CD8-positive, alpha-beta memory T cell (primary cell): ENCODE measurements at places on chromosomes 2 and 18. TPM values are rescaled to one million over a fixed set of nuclear protein-coding genes. Genes with fewer than 3 reads are reported as not detected.

GRCh38 chr2:240077442-240077841 lies 24.1 kb upstream of the OR6B3 start:
- DNase-seq, result no peak

GRCh38 chr2:228549441-228550007 lies 368.0 kb upstream of the SPHKAP start:
- DNase-seq, result no peak

DNA sequence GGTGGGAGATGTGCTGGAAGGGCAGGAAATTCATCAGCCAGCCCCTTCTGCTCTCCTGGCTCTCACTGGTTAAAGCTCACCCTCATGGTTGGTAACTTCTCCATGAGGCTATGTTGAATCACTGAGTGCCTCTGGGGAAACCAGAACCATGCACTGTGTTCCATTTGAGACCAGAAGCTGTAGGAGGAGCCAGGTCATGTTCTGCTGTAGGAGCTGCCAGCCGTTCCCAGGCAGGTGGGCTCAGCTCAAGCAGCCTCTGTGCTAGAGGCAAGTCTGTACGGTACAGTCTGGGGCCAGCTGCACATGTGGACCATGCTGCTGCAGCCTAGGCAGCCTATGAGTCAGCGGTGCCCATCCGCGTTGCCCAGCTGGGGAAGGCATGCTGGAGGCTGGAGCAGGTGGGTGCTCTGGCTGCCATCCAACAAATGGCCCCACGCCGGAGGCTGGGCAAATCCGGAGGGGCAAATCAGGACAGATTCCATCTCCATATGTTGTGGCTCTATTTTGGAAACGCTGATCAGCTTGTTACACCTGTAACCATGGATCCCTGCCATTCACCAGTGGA lies 22.0 kb upstream of the KCNF1 start:
- no peak for DNase-seq

DNA sequence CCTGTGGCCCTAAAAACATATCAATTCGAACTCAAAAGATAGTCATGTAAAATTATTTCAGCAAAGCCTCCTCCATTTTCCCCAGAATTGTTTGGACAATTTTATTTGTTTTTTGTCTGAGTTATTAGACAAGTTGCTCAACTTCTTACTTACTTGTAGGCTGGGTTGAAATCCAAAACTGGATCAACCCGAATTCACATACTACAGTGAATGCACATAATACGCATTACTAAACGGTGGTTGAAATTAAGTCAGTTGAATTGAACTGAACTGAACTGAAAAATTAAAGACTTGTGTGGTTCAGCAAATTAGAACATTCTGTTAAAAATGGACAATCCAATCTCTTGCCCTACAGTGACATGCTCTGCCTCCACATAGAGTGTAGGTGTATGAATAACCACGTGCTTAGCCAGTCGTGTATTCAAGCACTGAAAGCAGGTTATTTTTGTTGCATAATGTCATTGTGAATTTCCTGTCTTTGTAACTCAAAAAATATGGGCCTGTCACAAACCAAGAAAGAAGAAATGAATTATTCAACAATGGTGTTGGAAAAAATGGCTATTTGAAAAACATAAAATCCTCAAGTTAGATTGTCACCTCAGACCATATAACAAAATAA lies 441.0 kb downstream of the TXNL1 start:
- no peak for DNase-seq

DNA sequence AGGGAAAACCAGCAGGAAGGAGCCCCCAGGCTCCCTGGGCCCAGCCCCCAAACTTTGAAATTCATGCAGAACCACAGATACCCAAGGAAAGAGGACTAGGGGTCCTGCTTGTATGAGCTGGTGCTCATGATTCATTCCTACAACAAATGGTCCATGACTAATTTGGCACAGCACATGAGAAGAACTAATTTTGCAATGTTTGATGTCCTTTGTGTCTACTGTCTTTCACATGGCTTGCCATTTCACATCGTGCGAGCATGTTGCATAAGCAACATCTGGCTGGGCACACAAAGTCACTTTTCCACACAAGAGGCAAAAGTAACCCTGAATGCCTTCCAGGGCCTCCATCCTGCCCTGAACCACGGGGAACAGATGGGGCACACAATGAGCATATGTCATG lies 149.6 kb upstream of the APCDD1 start:
- no peak for DNase-seq

DNA sequence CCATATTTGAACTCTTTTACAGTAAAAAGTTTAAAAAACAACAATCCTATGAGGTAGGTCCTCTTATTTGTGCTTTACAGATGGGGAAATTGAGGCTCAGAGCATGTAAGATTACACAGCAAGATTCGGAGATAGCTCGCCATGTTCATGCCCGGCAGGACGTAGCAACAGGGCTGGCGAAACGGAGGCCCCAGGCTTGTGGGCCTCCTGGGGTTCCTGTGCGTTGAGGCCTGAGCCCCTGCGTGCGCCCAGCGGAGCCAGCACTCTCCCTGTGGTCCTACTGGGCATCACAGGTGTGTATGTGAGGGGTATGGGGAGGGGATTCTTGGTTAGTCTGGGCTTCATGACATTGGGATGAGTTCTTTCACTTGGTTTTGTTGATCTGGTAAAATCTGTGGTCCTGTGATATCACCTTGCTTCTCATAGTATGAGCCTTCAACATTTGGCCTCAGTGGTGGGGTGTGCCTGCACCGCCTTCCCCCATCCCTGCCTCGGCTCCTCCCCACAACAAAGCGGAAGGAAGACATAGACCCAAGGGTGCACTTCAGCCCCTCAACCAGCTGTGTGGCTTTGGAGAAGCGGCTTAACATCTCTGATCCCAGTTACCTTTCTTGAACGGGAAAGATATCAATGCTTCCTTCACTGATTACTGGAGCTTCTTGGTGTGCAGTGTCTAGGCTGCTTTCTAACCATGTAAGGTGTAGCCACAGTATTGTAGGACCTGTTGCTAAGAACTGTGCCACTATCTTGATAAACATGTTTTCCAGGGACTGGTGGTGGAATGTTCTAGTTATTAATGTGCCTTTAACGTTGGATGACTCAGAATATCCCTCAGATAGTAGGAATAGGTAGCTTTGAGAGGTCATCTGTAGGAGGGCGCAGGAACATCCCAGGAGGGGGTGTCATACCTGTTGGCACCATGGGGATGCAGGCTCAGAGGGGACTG lies 37.2 kb downstream of the HPCAL1 start:
- no peak for DNase-seq

- DNase-seq, result no peak
Measured at GRCh38 chr2:26581991-26582842, 58.9 kb downstream of the CIB4 start.

GRCh38 chr18:46325895-46326294 lies 221.7 kb downstream of the HAUS1 start:
- DNase-seq, result no peak

DNA sequence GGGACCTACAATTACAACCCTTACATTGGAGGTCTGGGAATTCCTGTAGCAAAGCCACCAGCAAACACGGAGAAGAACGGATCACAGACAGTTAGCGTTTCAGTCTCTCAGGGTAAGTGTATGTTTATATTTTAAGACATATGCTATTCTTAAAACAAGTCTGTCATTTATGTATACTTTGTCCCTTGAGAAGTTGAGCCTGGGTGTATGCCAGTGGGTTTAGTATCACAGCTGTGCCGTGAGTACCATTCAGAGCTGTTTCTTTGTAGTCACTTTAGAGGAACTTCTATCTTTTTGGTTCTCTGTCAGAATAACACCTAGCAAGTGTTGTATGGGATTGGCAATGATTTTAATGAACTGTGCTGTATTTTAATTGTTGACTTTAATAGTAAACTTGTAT lies 125.6 kb downstream of the BIRC6 start:
- no peak for DNase-seq

Gene CFAP53
- 0.53 TPM for total RNA-seq

- no peak for DNase-seq
Measured at GRCh38 chr2:165407466-165407865, 62.0 kb upstream of the CSRNP3 start.

DNA sequence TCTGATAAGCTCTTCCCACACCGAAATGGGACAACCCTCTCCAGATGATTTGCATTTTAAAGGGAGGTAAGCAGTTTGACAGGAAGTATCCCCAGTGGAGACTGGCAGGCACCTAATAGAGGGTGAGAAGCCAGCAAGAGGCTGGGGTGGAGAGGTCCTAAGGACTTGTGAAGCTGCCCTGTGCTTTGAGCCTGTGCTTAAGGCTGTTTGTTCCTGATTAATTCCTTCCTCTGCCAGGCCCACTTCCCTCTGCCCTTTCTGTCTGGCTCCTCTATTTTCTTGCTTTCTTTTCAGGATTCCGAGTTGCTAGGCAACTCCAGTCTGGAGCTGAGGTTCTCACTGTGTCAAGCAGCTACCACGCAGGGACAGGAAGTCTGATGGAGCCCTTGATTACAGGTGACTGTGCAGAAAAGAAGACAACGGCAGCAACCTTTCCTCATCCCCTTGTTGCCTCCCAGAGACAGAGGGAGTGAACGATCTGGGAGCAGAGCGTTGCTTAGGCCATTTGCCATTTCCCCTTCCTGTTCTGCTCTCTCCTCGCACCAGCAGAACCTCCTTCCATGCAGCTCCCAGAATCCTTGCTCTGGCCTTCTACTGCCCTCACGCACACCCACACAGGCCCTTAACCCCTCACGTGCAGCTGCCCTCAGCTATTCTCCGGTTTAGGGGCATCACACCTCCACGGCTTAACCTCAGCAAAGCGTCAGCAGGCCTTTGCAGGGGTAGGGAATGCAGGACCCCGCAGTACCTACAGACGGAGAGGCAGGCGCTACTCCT lies 103.6 kb upstream of the CELF4 start:
- no peak for DNase-seq

- no peak for DNase-seq
Measured at GRCh38 chr2:166127217-166128155, at the start of gene SCN1A. SCN1A (minus strand) TSS chr2:166128020; CDS start chr2:166073621, 54,399 bp downstream.

Gene REG1B
- total RNA-seq, result not detected

GRCh38 chr2:112150851-112151250 lies 12.7 kb downstream of the FBLN7 start:
- no peak for DNase-seq
